Upper lobe of left lung (tissue), 6 donors: ENCODE measurements at places on chromosomes 7 and 10.
A peak's percentile ranks its signal among the peaks of the same experiment; 100 is the strongest.

DNA sequence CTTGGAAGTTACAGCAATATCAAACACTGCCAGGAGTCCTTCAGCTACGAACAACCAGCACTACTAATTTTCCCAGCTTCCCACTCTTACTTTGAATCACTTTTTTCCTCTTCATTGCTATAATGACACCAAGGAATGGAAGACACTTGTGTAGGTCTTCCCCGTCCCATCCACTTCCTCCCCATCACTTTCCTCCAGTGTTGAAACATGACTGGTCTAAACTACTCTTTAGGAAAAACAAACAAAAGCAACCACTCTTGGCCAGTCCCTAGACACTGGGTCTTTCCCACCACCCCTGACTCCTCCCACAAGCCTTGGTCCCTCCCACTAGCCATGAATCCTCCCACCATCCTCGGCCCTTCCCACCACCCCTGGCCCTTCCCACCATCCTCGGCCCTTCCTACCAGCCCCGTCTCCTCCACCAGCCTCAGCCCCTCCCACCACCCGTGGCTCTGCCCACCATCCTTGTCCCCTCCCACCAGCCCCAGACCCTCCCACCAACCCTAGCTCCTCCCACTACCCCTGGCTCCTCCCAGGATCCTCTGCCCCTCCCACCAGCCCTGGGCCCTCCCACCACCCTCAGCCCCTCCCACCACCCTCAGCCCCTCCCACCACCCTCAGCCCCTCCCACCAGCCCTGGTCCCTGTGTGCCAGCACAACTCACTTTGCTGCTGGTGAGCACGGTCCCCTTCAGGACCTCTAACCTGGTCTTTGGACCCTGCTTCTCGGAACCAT is 68.5 kb downstream of the CXCL12 start:
- peak; percentile 23 for DNase-seq

DNA sequence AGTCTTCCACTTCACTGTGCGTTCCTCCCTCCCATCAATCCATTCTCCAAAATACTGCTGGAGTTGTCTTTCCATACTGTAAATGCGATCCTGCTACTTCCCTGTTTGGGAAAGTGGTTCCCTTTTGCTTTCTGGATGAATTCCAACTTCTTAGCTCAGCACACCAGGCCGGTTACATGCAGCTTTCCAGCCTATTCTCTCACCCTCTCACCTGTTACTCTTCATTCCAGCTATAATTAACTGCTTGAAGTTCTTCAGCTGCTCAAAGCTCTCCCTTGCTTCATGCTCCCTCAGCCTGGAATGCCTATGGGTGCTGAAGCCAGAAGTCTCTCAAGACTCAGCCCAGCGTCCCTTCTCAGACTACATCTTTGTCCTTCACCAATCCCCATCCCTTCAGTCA is 6.0 kb upstream of the ZNRF2 start:
- DNase-seq, result no peak

GRCh38 chr7:83697804-83698530 is 49.0 kb upstream of the SEMA3E start:
- DNase-seq, result no peak

DNA sequence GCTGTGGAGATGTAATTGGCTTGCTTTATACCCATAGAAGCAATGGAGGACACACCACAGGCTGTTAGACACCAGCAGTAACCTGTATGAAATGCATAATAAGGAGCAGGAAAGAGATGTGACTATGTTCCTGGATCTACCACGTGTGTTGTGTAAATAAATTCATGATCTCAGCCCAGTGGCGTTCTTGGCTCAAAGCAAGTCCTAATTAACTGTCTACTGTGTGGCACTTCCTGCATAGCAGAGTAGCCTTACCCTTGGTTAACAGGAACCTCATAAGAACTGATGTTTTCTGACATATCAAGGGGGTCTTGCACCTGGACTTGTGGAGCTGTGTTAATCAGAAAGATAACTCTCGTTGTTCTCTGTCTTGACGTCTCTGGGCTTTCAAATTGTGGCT is 25.7 kb upstream of the FAM180A start:
- no peak for DNase-seq

- no peak for DNase-seq
Measured at GRCh38 chr7:14073543-14073942, 84.1 kb upstream of the ETV1 start.

- DNase-seq, result no peak
Measured at GRCh38 chr10:132320654-132321469, 11.1 kb upstream of the LRRC27 start.

GRCh38 chr10:128697437-128697836 is 571.2 kb upstream of the MKI67 start:
- no peak for DNase-seq

GRCh38 chr10:35452171-35452570 is 115.9 kb downstream of the CCNY start:
- DNase-seq, result no peak

GRCh38 chr7:67267914-67268313 is 271.3 kb downstream of the TYW1 start:
- no peak for DNase-seq

- no peak for DNase-seq
Measured at GRCh38 chr10:110992006-110992800, 72.8 kb downstream of the SHOC2 start.

DNA sequence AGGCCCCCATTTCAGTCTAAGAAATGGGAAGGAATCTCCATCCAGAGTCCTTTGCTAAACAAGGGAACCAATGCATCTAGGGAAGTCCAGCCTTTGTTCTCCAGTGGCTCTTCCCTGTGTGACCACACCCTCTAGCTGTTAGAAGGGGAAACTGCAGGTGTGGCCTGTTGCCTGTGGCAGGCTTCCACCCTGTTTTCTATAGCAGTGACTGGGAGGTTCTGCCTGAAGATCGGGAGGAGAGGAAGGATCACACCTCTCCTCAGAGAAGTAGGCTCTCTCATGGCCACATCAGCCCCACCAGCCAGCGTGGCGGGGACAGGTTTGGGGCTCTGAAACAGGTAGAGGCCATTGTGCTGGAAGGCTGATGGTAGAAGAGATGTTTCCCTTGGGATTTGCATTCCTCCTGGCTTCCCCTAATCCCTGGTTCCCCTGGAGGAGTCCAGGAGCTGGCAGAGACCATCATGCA is 47.7 kb upstream of the TRIM8 start:
- no peak for DNase-seq

GRCh38 chr7:81573128-81573527 is 196.7 kb downstream of the HGF start:
- DNase-seq, result no peak

GRCh38 chr10:36533861-36534260 is 591.5 kb upstream of the ANKRD30A start:
- no peak for DNase-seq

DNA sequence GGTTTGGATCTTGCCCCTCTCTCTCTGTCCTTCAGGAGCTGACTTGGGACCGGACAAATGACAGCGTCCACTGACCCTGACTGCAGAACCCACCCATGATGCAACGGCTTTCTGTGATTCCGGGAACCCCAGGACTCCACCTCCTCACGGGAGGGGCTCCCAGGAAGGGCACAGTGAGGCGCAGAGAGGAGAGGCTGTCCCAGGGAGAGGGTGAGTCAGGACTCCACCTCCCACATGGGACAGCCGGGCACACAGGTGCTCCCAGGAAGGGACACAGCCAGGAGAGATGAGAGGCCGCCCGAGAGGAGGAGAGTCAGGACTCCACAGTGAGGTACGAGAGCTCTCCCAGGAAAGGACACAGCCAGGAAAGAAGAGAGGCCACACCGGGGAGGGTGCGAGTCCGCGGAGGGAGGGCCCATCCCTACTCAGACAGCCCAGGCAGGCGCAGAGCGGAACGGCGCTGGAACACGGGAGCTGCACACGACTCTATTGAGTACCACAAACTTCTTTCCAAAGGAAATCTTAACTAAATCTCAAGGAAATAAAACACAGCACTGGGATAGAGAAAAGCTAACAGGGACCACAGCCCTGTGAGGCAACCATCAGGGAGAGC is 162.5 kb downstream of the MAD1L1 start:
- no peak for DNase-seq

DNA sequence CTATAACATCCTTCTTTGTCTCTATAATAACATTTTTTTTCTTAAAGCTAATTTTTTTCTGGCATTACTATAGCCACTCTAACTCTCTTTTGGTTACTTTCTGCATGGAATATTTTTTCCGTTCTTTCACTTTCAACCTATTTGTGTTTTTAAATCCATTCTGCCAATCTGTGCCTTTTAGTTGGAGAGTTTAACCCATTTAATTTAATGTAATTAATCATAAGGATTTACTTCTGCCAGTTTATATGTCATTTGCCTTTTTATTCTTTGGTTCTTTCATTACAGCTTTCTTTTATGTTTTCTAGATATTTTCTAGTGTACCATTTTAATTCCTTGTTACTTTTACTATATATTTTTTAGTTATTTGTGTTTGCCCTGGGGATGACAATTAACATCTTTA is 78.6 kb downstream of the TMEM270 start:
- no peak for DNase-seq

DNA sequence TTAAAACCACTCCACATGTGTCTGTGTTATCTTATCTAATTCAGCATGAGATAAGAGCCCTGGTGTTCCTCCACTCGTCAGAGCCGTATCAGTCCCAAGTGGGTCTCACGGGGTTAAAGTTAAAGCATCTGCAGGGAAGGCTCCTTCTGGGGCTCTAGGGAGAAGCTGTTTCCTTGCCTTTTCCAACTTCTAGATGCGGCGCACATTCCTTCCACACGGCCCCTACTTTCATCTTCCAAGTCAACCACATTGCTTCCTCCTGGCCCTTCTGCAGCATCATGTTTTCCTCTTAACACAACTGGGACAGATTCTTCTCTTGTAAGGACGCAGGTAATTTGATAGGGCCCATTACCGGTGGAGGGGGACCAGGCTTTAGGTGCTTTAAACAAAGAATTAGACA is 620.1 kb upstream of the DPP6 start:
- no peak for DNase-seq

- DNase-seq, result peak; percentile 25
Measured at GRCh38 chr10:124340033-124340760, 78.5 kb downstream of the OAT start.

DNA sequence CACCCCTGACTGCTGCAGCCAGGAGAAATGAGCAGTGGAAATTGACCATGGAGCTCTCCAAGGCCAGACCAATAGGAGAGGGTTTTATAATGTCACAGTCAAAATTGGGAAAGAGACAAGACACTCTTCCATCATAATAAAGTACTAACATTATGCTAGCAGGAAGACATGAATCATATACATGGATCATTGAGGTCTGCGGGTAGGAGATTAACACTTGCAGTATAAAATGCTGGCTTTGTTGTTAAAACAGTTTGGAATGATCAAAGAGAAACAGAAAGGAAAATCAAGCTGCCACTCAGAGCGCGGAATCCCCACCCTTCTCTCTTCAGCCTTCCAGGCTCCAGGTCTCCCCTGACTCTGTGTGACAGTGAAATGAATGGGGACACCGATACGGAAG is 53.4 kb upstream of the CALN1 start:
- DNase-seq, result no peak

DNA sequence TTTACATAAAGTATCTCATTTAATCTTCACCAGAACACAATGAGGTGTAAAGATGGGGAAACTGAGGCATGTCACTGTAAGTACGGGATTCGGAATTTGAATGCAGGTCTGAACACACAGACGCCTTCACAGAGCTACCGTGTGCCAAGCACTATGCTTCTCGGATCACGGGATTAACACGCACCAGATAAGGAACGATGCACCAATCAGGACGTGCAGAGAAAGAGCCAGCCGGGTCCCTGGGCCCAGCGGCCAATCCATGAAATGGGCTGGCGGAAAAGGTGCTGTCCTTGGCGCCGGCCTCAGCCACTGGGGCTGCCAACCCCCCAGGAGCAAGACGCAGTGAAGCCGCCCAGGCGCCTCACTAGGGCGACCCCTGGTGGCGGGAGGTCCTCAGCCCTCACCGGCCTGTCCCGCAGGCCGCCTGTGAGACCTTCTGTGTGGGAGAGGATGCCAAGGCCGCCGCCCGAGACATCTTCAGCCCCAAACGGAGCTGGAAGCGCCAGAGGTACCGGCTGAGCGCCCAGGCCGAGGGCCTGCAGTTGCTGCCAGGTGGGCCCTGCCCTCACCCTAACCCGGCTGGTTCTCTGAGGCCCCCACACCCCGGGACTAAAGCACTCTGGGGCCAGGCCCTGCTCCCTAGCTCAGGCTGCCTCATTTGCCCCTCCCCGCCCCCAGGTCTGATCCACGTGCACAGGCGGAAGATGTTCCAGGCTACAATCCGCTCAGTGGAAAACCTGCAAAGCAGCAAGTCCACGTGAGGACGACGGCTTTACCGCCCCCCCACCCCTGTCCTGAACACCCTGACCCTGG is 15.6 kb downstream of the ATG9B start:
- DNase-seq, result peak; percentile 65

DNA sequence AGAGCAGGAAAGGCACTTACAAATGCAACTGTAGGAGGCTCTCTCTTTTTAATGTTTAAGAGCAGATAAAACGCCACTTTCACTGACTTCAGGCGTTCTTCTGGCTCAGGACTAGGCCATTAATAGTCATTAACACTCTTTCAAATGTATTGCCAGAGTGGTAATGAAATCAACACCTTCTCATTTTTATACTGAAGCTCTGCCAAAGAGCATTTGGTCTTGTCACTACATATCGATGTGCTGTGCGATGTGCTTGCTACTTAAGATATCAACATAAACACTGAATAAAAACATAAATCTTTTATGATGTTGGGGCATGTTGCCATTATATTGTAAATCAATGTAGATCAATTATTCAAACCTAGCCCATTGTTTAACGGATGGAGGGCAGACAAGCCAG is 634.7 kb downstream of the ARL4A start:
- no peak for DNase-seq

DNA sequence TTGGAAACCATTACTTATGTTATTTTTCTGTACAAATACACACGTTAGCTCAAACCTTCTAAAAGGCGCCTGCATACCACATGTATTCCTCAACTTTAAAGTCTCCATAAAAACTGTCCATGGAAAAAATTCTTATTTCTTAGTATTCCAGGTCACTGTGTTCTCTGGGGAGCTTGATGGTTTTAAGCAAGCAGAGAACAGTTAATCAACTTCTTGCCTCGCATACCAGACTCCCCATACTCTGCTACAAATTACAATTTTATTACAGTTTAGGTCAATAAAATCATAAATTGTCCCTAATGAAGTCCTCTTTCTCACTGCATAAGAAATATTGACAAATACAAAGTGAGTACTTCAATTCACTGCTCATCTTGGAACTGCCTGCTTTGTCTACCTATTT is 77.0 kb upstream of the GPR22 start:
- DNase-seq, result no peak

DNA sequence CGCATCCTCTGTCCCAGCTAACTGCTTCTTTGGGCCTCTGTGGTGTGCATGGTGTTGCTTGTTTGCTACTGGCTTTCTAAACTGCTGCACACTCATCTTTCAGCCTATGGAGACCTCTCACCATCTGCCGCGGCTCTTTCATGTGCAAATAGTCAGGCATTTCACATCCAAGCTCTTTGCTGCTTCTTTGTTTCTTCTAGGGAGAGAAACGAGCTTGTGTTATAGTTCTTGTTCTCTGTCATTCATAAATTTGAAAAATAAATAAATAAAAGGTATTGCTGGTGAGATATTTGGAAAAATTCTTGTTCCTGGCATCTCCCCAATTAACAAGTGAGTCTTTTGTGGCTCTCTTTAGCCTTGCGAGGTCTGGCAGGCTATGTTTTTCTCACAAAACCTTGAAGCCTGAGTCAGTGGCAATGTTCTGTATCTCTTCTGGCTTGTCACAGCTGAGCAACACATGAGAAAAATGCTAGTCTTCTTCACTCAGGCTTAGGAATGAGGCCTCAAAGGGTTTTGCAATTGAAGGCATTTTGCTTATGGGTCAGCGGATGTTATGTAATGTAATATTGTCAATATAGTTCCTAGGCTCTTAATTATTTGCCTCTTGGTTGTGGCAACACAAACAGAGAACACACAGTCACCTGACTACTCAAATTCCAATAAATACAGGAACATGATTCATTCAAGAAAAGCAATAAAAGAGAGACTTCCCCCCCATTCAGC is 274.0 kb downstream of the FRMD4A start:
- no peak for DNase-seq
